ENCODE measurements at places on chromosomes 11 and 22.

DNA sequence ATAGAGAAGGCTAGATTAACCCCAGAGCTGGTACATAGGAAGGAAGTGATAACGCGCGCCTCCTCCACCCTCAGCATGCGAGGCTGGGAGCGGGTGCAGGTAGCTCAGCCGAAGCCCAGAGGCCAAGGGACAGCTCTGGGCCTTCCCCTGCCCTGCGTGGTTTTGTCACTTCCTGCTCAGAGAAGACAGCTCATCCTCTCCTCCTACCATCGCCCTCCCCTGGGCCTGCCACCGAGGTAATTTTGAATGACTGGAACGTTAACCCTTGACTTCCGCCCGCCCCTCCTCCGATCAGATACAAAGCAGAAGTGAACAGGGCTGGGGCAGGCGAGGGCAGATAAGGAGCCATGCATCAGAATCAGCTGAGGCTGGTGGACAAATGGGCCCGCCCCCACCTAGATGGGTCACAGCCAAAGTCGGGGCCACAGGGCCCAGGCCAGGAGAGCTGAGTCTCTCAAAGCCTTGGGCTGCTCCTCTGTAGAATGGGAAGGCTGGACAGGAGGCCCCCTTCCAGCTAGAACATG, 1.6 kb downstream of the RAC2 start:
- peak; percentile 75 for DNase-seq

- no peak for DNase-seq
Observed at GRCh38 chr22:20494978-20495860, at the start of gene KLHL22. Gene KLHL22, minus strand, starts transcription at chr22:20495795. Its CDS starts 6,584 bp downstream, at chr22:20489211.

DNA sequence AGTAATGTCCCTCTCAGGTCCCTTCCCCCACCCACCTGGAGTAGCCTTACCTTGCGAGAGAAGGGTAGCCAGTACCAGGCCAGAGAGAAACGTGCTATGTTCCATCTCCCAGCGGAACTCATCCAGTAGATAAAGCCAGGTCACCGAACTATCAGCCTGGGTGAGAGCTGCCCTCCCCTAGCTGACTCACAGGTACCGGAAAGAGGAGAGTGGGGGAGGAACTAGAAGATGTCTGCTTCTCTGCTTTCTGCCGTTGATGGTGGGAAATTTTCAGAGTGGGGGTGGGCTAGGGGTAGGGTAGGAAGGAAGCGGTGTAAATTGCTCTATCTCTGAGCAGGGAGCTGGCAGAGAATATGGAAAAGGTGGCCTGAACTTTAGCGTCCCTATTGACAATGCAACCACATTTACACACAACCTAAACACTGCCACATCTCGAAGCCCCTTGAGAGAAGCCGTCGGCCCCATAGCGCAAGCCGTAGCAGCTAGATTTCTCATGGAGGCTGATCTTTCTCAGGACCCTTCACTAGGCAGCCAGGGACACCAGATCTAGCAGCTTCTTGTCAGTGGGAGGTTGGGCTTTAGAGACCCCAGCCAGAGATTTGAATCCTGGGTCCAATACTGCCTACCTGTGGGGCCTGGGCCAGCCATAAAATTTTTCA, at the start of gene CD3D:
TSS of gene CD3D (minus strand) at position 203 of the 659 bp plus-strand sequence. CDS start at position 105, 98 bp downstream.
- DNase-seq = no peak

DNA sequence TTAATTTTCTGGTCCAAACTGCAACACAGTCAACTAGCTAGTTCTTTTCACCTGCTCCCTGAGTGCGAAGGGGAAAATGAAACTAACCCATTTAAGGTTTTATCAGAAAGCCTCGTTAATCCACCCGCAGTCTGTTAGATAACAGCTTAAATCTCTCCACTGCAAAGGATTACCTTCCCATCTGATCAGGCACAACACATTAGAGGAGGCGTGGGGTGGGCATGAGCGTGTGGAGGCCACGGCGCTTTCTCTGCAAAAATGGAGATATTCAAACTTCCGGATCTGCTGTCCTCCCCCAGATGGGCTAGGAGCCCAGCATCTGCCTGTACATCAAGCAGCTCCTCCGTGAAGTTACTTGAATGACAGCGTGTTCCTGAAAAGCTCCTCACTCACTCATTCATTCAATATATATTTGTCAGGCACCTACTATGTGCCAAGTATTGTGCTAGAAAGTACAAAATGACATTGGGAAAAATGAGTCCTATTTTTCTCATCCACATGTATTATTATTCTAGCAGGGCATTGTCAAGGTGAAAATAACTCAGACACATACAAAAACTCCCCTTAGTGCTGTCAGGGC, 13.5 kb upstream of the ANKK1 start:
- no peak for DNase-seq

GRCh38 chr11:4466871-4467442, 15.5 kb upstream of the OR52K1 start:
- DNase-seq = no peak

GRCh38 chr11:79201677-79202347, 239.0 kb downstream of the TENM4 start:
- DNase-seq = no peak

DNA sequence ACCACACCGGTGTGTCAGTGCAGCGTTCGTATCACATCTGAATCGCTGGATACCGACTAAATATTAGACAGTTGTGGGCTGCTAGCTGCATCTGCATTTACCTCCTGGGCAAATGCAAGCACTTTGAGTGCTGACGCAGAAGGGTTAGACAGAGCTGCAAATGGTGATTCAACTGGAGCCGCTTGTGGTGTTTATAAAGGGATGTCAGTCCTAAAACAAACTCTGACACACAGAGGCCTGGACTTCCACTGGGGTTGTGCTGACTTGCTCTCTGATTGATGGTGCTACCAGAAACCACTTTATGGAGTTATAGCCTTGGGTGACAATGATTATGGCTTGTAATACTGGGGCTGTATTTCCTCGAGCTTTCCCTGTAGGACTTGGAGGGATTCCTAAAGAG, 374.4 kb downstream of the NTM start:
- DNase-seq = no peak

GRCh38 chr11:59429924-59430516, 3.8 kb upstream of the OR5A2 start:
- no peak for DNase-seq

GRCh38 chr11:120065876-120066275, 72.0 kb downstream of the TRIM29 start:
- no peak for DNase-seq

GRCh38 chr11:107623183-107623582, 32.2 kb downstream of the ELMOD1 start:
- DNase-seq = no peak

DNA sequence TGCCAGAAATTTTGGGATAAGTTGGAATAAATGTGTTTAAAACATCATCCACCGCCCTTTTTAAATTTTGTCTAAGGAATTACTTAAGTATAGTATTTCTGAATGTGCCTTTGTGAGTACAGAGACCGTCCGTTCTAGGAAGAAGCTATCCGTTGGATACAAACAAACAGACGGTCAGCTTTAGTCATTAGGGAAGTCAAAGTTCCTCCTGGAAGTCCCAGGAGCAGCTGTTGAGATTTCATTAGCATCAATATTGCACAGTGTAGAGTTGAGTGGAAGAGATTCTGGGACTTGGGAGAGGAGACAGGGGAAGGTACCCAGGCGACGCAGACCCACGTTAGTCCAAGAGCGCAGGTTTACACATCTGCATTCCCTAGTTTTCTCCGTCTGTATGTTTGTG, 15.7 kb upstream of the ADSL start:
- no peak for DNase-seq

GRCh38 chr22:27778294-27779090, 23.1 kb downstream of the MN1 start:
- DNase-seq = no peak

GRCh38 chr11:117449111-117449693, 121.5 kb downstream of the CEP164 start:
- DNase-seq = no peak

DNA sequence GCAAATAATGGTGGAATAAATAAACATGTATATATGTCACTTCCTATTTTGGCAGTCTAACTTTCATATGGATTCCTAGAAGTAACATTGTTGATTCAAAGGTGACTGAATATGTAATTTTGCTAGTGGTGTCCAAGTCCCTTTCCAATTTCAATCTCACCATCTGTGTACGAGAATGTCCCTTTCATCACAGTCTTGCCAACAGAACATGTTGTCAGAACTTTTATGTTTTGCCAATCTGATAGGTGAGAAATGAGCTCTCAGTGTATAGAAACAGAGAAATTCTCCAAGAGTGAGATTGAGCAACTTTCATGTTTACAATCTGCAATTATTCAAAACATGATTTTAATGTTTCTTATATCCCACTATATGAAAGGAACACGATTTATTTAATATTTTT, 167.5 kb downstream of the CNTN5 start:
- DNase-seq = no peak

DNA sequence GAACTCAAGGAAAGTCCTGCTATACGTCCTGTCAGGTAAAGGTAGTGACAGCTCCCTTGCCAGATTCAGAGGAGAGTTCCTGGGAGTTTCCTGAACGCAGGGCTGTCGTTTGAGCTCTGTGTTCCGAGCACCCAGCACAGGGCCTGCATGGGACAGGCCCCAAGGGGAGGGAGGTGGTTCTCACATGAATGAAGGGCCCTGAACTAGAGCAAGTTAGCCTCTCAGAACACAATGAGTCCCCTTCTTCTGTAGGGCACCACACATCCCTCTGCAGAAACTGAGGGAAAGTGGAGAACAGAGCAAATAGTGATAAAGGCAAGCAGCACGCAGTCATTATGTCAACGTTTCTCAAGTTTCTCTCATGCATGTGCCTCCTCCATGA, 35.3 kb downstream of the NEU3 start:
- DNase-seq = no peak

- DNase-seq = no peak
Observed at GRCh38 chr11:13007182-13008060, 1.7 kb upstream of the RASSF10 start.

DNA sequence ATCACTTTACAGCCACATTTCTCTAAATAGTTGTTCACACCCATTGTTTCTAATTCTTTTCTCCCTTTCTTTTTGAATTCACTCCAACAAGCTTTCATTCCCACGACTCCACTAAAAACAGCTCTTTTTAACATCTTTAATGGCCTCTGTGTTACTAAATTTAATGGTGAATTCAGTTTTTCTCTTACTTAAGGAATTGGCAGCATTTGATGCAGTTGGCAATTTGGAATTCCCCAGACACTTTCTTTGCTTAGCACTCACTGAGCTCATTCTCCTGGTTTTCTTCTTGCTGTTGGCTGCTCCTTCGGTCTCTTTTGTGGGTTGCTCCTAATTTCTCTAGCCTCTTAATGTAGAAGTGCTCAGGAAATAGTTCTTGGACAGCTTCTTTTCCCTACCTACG, 40.5 kb upstream of the OR9Q1 start:
- no peak for DNase-seq

DNA sequence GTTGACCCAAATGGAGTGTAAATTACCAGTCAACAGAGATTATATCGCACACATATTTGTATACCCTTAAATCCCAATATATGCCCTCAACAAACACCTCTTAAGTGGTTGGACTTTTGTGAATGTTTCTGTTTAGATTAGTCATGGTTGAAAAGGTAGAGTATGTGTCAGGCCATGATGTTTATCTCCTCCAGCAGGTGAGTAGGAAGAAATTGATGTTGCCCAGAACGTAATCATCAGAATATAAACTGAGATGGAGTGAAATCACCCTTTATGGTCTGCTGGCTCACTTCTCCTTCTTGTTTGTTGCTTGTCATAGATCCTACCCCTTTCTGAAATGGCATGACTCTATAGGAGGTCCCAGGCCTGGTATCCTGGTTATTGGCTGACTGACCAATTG, 431.8 kb downstream of the ETS1 start:
- DNase-seq = no peak

All from stimulated activated CD8-positive, alpha-beta memory T cell treated with anti-CD3 and anti-CD28 coated beads, Interleukin-7, amount 100 ng/mL, for 1 hour (primary cell).